ENCODE measurements at places on chromosomes 6 and 20. TPM values are rescaled to one million over a fixed set of nuclear protein-coding genes. Genes with fewer than 3 reads are reported as not detected.

The KHDRBS2 gene
- not detected for total RNA-seq

DNA sequence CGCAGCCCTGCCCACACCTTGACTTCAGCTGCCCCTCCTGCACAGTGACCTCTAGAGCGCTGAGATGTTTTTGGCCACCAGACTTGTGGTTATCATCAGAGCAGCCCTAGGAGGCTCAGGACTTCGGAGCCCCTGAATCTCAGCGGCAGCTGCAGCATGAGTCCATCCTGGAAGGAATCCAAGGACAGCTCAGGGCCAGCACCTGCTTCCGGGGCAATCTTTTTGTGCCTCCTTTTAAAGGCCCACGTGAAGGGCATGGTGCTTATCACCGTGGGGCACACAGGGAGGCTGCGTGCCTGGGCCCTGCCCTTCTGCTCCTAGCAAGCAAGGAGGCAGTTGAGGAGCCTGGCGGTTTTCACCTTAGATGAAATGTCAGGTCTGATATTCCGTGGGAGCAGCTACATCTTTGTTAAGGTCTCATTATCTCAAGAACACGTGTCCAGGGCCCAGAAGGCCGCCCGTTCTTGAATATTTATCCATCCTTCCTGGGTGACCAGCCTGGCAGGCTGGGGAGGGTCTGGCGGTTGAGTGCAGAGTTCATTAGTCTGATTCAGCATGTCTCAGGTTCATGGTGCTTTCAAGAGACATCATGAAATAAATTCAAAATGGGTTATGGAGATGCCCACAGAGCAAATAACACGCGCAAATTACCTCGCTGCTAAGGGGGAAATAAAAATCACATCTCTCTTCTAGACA, 392.4 kb downstream of the TAF4 start:
- no peak for DNase-seq
- H3K27me3 ChIP-seq = no peaks in the 10 kb centered on the region
- H3K4me3 ChIP-seq = no peak overlapping the region
- no peaks in the 10 kb centered on the region for H3K4me1 ChIP-seq
- no peaks in the 10 kb centered on the region for H3K36me3 ChIP-seq

- no peaks in the 10 kb centered on the region for H3K4me1 ChIP-seq
- no peaks in the 10 kb centered on the region for H3K27me3 ChIP-seq
- no peak overlapping the region for H3K4me3 ChIP-seq
- no peak for DNase-seq
- no peaks in the 10 kb centered on the region for H3K36me3 ChIP-seq
Measured at GRCh38 chr6:71855406-71855805, 30.9 kb upstream of the RIMS1 start.

- no peaks in the 10 kb centered on the region for H3K27me3 ChIP-seq
- H3K27ac ChIP-seq = peak overlapping the region; percentile 70
- H3K4me1 ChIP-seq = peaks cover 5% of the 10 kb centered on the region
- H3K4me3 ChIP-seq = no peak overlapping the region
- DNase-seq = peak; percentile 71
- H3K36me3 ChIP-seq = no peaks in the 10 kb centered on the region
Measured at GRCh38 chr6:89997456-89998445, 103.5 kb downstream of the GJA10 start.

- H3K4me3 ChIP-seq = no peak overlapping the region
- H3K4me1 ChIP-seq = no peaks in the 10 kb centered on the region
- DNase-seq = no peak
- no peaks in the 10 kb centered on the region for H3K36me3 ChIP-seq
- no peak overlapping the region for H3K27ac ChIP-seq
- H3K27me3 ChIP-seq = no peaks in the 10 kb centered on the region
Measured at GRCh38 chr20:54362283-54362682, 113.1 kb upstream of the DOK5 start.
